ENCODE measurements at places on chromosomes 4 and X.

DNA sequence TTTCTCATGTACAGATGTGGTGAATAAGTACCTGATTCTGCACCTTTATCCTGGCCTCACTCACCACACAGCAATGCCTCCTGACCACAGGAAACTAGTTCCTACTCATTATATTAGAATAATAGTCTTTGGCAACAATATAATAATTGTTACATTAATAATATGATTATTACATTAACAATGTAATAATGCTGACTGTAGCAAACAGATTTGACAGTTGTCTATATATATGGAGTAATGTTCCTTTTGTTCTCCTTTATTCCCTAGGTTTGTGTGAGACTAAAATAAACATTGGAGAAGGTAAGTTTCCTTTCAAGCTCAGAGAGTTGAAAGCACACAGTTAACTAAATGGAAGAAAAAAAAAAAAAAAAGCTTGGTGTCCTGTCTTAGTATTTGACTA lies 40.6 kb upstream of the NAA11 start:
- no peak for DNase-seq

- DNase-seq: no peak
Observed at GRCh38 chr4:158322109-158322508, 111.8 kb downstream of the TMEM144 start.

GRCh38 chr4:108878806-108879205 lies 116.0 kb upstream of the ETNPPL start:
- no peak for DNase-seq

GRCh38 chrX:24396931-24397279 lies 36.5 kb downstream of the SUPT20HL1 start:
- no peak for DNase-seq

DNA sequence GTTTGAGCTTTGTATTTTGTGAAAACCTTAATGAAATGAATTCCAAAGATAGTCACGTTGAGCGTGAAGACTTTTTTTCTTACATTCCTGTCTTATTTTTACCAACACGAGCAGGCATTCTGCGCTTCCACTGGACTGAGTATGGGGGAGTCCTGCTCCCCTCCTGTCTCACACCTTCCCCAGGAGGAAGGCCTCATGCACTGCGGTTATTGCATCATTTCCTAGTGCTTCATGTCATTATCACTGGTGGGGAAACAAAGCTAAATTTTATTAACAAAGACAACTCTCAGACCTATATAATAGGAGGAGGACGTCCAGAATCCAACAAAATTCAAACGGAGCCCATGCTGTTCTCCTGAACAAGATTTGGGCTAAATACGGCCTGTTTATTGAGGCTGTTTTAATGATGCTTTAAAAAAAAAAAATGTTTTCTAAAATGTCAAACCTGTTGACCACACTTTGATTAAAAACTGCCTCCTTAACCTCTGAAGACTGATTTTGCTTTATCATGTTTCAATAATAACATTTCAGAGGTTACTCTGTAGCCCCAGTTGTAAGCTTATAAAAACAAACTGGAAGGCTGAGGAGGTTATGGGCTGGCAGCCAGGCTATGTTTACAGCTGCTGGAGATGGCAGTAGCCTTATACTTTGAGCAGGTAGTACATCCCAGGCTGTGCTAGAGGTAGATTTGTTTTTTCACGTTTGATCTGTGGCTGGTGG lies 118.0 kb downstream of the SOWAHB start:
- DNase-seq: no peak

GRCh38 chr4:38313175-38313574 lies 350.8 kb upstream of the KLF3 start:
- DNase-seq: no peak

DNA sequence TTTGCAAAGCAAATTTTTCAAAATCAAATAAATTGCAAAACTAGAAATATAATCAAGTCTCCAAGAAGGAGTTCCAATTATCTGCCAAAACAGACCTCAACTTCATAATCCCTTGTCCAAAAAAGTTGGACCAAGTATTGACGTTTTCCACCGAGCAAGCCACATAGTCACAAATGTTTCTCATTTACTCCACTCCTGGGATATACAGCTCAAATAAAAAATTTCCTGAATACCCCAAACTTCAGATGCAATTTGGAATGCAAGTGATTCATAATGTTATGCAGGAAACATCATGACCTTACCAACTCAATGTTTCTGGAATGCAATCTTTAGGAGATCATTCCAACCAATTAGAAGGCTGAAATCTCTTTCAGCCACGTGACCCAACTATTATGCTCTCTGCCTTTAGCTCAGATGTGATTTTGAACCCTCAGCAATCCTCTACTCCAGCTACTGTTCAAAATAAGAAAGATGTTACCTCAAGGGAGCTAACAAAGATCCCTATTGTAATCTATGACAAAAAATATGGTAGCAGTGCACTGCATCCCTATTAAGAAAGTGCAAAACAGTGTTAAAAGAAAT lies 72.4 kb downstream of the PRDM5 start:
- DNase-seq: no peak

- DNase-seq: no peak
Observed at GRCh38 chr4:167031534-167032156, 202.6 kb downstream of the SPOCK3 start.

- no peak for DNase-seq
Observed at GRCh38 chrX:51440365-51440764, 56.0 kb downstream of the NUDT11 start.

All from stimulated activated CD8-positive, alpha-beta memory T cell treated with anti-CD3 and anti-CD28 coated beads, Interleukin-12 subunit alpha, Interleukin-12 subunit beta, amount 100 ng/mL, for 1 hour (primary cell).